ENCODE measurements at places on chromosomes 3 and 15.

DNA sequence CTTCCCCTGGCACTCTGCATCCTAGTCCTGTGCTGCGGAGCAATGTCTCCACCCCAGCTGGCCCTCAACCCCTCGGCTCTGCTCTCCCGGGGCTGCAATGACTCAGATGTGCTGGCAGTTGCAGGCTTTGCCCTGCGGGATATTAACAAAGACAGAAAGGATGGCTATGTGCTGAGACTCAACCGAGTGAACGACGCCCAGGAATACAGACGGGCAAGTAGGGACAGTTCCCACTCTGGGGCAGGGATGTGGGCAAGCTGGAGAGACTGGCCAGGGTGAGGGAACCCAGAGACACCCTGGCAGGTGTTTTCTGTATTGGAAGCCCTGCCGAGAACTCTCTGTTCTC is 247 bp downstream of the FETUB start:
- DNase-seq = no peak

- DNase-seq = no peak
Observed at GRCh38 chr3:44950275-44950734, 25.7 kb downstream of the ZDHHC3 start.

GRCh38 chr3:52097851-52098507 is 41.6 kb upstream of the DUSP7 start:
- no peak for DNase-seq

DNA sequence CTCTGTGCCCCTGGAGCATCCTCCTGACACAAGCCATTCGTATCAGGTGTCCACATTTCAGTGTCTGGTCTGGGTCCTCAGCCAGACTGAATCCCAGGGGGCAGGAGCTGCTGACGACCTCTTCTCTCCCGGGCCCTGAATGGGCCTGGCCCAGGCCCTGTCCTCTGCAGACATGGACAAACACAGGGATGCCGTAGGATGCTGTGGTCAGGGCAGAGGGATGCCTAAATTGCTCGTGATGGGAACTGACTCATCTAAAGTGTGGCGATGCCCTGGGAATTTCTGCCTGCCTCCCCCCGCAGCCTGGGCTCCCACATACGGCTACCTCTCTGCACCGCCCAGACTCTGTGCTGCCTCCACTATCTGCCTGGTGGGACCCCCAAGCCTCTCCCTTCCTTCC is 58.5 kb upstream of the CTSH start:
- DNase-seq = no peak

All from G401 (cell line).